NCI-H187 (cell line): ENCODE measurements at places on chromosomes 11 and 22.

DNA sequence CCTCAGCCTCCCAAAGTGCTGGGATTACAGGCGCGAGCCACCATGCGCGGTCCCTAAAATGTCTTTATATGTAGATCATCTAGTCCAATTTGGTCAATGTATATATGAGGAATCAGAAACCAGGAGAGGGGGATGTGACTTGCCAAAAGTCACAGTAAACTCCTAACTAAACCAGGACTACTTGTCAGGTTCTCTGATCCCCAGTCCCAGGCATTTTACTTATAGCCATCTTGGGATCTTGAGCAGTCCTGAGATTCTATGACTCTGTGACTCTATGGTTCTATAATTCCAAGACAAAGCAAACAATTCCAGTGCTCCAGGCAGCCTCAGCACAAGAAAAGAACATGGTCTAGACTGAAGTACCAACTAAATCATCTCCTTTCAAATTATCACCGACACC is at the start of gene MS4A5:
Gene MS4A5, plus strand, starts transcription at position 301 of the 400 bp plus-strand sequence. CDS start 103 bp downstream, outside the sequence.
- DNase-seq = no peak

DNA sequence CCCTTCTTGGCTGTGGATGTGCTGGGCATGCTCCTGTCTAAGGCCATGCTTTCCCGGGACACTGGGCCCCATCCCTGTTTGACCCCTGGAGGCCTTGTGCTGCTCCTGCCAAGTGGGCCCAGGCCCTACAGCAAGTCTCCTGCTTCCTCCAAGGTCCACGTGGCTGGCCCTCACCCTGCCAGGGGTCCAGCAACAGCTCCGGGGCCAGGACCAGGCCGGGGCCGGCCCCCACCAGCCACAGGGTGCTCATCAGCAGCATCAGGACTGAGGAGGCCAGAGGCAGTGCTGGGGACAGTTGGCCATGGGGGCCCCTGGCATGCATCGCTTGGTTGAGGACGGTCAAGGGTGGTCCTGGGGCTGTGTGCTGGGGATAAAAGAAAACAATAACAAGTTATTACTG is 2.5 kb downstream of the RHBDD3 start:
- DNase-seq = no peak

DNA sequence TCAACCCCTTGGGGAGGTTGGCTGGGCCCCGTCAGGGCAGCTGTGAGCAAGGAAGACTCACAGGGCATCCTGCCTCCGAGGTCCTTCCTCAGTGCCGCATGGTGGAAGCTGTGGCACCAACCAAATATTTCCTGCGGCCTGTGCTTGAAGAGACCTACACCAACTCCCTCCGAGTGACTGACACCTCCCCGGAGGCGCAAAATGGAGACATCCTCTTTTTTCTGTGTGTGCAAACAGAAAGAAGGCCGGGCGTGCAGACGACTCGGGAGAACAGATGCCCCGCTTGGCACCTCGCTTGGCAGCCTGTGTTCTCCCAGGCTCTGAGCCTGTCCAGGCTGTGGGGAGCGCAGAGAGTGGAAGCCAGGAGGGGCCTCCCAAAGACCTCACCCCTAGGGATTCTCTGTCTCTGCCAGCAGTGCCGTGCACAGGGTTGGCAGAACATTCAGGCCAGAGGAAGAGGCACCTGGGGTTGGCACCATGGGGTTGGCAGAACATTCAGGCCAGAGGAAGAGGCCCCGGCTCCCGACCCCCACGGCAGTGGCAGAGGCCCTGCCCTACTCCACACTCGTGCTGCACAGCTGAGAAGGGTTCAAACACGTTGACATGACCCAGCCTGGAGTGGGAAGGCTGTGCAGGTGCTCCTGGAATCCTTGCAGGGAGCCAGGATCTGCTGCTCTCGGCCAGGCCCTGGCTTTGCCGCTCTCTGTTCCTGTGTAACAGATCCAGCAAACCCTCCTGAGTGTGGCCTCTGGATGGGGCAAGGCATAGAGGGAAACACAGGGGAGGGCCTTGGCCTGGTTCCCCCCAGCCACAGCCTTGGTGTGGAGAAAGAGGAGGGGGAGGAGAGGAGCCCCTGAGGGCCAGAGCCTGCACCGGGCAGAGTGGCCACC is 805.5 kb downstream of the BRD1 start:
- no peak for DNase-seq

DNA sequence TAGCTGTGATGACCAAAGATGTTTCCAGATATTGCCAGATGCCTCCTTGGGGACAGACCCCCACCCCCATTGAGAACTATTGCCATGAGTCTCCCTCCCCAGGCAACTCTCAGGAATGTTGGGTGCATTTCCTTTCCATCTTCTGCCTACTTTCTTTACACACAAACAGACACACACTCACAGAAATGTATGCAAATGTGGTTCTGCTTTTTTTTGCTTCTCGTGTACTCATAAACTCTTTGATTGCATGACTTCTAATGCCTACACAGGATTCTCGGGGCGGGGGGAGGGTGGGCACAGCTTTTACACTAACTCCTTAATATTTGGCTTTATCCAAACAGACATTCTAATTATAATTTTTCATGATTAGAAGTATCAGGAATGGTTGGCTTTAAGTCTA is 53.3 kb upstream of the SUSD2 start:
- no peak for DNase-seq

DNA sequence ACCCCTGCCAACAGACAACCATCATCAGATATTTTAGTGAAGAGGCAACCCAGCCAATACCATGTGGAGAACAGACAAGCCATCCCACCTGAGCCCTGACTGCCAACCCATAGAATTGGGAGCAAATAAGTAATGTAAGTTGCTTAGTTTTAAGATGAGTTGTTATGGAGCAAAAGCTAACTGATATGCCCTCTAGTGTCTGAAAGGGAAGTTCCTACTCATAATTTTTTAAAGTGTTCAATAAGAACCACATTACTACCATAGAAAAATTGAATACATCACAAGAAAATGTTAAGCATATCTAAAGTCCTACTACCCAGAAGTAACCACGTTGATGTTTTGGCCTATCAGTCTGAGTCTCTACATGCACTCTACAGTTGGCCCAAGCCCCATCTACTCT is 50.8 kb upstream of the SLC36A4 start:
- DNase-seq = no peak

GRCh38 chr11:59206635-59207034 is 6.1 kb downstream of the MPEG1 start:
- DNase-seq = no peak

DNA sequence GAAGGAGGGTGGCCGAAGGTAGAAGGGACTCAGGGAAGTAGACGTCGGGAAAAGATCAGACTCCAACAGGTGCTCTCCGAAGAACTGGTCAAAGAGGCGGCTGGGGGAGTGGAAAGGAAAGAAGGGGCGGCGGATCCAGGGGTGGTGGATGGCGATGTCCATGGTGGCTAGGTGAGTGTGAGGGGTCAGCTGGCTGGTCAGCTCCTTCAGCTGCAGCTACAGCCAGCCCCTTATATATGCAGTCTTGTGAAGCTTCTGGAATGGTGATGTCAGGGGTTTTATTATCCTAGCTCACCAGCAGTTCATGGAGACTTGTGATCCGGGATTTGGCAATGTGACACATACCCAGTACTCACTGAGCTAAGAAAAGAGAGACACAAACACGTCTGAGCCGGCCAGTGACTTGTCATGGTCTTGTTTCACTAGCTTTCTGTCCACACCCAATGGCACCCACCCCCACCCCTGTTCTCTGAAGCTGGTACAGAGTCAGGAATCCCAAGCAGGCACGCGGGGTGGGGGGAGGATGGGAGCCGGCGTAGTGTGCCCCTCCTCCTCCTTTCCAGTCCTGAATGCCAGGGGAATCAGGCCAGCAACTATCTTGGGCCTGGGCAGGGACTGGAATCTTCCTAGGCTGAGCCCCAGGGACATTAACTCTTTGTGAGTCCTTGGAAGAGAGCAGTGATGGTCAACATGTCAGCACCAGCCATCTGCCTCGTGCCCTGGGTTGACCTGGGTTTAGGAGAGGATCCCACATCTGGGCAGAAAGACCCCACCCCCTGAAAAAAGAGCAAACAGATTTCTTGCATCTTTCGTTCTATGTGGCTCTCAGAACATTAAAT is at the start of gene CRYAB:
Gene CRYAB, minus strand, starts transcription at position 208 of the 839 bp plus-strand sequence. Its CDS starts 46 bp downstream, at position 162.
- DNase-seq = no peak

- no peak for DNase-seq
Measured at GRCh38 chr22:26453812-26454500, 24.9 kb downstream of the ASPHD2 start.

DNA sequence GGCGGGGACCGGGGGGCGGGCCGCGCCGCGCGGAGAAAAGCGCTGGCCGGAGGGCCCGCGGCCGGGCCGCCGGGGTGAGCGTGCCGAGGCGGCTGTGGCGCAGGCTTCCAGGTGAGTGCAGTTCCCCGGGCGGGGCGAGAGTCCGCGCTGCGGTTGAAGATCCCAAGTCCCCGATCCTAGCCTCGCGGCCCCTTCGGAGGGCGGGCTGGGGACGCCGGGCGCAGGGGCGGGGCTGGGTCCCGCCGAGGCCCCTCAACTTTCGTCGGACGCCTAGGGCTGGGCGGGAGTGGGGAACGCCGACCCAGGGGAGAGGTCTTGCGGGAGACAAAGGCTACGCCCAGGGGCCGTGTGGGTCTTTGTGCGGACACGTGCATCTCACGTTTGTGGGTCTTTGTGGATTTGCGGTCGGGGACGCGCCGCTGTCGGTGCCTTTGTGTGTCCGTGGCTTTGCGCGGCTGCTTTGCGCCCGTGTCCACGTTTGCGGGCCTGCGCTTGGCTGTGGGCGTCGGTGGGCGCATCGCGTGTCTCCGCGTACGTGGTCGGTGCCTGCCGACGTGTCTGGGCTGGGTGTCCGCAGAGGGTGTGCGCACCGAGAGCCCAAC is at the start of gene TSKU:
Gene TSKU, plus strand, starts transcription at position 63 of the 602 bp plus-strand sequence. CDS start 12,261 bp downstream, outside the sequence.
- DNase-seq = no peak

DNA sequence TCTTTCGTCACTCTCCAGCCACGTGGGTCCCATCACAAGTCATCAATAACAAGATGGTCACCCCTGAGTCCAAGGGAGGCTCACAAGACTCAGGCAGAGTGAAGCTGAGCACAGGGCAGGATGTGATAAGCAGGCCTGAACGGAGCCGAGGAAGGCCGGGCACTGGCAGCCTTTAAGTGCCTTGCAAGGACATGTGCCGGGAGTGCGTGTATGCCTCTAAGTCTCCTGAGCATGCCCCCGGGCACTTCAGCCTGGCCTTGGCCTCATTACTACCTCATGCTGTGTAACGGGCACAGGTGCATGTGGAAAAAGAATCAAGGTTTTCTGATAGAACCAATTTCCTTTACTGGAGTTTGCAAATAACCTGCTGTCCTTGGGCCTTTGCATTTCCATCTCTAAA is 55.8 kb downstream of the UBASH3B start:
- no peak for DNase-seq

- DNase-seq = no peak
Measured at GRCh38 chr11:114152162-114152561, 92.7 kb downstream of the ZBTB16 start.

- no peak for DNase-seq
Measured at GRCh38 chr11:118366287-118366686, 6.9 kb downstream of the UBE4A start.

DNA sequence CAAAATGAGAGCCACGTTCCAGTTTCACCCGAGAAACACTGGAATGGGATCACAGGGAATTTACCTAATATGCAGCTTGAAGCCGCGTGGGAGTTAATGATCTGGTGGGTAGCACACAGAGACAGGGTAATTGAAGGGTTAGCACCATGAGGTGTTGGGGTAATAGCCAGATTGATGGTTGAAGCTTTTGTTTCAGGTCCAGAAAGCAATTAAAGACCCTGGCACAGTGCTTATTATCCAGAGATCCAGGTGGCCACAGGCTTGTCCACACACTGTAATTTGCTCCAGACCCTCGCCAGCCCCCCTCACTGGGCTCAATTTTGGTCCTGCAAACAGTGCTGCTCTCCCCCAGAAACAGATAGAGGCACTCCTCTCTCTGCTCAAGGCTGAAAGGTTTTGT is 282.5 kb upstream of the ISX start:
- no peak for DNase-seq

GRCh38 chr22:49395617-49396016 is 432.1 kb downstream of the BRD1 start:
- no peak for DNase-seq

GRCh38 chr22:37259540-37260029 is 15.5 kb upstream of the RAC2 start:
- DNase-seq = no peak

DNA sequence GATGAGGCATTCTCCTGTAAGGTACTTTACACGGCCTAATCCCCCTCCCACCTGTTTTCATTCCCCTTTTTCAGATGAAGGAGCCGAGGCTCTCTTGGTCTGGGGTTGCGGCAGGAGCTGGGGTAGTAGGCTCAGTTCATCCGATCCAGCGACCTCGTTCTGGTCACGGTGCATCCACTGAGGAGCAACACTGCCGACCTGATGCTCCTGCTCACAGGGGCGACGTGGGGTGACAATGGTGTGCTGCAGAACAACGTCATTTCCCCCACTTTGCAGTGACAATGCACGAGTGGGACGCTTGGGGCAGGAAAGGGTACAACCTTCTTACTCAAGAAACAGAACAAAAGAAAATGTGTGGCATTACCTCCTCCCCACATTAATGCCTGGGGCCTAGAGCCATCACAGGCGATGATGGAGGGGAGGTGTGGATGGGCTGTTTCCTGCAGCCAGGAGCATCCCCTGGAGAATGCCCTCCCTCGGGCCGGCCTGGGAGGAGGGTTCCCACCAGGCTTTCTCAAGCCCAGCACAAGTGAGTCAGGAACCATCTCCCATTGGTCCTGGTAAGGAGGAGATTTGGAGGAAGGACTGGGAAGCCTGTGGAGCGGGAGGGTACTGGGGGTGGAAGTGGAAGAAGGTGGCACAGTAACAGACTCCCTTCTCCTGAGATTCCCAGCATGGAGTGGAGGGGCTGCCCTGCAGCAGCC is 125.6 kb downstream of the SPATA19 start:
- DNase-seq = no peak

DNA sequence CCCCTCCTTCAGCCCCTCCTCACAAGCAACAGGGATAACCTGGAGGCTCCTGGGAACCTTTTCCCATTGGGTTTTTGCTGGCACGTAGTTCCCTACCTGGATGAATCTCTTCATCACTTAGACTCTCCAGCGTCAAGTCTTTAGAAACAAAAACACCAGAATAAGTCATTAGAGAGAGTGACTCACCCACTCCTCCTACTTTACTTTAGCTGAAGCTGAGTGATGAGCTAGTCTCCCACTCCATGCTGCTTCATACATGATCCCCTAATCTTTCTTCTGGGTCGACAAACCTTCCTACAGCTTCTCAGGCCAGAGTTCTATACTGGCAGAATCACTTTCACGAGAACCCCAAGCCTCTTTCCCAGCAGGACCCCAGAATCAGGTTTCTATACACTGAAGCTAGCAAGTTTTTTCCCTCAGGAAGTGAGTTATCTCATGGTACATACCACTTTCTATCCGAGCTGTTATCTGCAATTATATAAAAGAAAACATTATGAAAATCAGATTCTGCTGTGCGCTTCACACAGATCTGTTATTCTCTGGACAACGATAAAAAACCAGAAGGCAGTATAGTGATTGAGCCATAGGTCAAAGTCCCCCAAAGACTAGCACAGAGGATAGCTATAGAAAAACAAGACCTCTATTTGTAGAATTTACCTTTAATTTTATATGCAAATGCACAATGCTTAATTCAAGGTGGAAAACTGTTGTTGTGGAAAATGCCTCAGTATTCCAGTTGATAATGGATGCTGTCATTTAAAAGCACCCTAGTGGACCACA is 18.7 kb downstream of the DRICH1 start:
- no peak for DNase-seq
